Left renal pelvis (tissue), 4 donors: ENCODE measurements at places on chromosomes 4 and X.

DNA sequence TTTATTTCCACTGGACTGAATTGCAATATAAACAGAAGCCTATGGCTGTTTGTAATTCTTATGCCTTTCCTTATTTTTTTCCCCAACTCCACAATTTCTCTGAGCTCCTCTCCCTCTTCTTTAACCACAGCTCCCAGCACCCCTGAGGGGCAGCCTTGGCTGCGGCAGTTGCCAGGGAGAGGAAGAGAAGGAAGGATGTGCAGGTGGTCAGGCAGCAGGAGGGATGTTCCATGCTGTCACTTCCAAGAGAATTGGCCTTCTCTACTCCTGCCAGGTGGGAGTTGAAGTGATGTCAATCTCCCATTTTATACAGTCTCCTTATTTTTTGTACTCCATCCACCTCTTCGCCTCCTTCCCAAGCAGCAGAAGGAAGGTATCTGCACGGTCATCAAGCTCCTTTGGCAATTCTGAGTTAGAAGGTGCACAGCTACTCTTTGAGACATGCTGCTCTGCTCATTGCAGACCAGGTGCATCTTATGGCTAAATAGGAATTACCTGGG, 343.3 kb upstream of the RPS6KA3 start:
- DNase-seq = no peak

DNA sequence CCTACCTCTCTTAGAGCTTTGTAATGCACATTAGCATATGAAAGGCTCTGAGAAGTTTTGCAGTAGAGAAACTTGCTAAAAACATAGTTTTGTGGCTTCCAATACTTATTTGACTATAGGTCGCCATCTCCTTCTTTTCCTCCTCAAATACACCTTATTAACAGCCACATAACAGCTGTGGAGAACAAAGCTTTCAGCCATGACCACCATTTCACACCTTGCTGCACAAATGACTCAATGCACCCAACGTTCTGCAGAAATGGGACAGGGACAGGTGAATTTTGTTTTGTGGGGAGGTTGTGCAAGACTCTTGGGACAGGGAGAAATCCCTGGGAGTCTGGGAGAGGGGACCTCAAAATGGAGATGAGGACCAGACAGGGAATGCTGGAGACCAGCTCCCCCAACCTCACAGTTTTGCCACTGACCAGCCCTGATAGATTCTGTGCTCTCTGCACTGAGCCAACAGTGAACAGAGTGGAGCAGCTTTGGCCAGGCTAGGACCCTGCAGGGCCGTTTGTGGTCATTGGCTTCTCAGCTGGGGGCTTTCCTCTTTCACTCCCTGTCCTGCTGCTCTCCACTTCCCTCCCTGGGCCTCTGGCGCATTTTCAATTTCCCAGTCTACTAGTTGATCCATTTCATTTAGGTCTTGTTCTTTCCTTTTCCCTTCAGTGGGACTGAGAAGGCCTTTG, 16.6 kb downstream of the FRMPD3 start:
- DNase-seq = no peak

DNA sequence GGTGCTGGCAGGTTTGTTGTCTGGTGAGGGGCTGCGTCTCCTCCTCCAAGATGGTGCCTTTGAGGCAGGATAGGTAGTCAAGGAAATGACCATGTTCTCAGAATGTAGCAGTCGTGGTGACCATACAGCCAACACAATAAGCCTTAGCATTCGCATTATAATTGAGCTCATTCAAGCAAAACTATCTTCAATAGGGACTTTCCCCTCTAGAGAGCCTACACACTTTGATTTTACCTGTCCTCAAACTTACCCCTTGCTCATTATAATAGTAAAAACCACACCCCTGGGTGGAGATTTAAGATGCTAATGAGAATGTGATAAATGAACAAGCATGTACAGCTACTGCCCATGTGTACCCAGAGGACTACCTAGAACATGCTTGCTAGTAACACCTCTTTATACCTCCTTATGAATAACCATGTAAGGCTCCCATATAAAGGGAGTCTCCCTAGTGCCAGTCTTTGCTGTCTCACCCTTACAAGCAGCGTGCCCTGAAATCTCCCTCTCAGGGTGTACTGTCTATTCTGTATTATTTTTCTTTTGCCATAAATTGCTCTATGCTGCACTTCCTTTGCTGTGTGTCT, 48.2 kb downstream of the FGFBP1 start:
- no peak for DNase-seq

DNA sequence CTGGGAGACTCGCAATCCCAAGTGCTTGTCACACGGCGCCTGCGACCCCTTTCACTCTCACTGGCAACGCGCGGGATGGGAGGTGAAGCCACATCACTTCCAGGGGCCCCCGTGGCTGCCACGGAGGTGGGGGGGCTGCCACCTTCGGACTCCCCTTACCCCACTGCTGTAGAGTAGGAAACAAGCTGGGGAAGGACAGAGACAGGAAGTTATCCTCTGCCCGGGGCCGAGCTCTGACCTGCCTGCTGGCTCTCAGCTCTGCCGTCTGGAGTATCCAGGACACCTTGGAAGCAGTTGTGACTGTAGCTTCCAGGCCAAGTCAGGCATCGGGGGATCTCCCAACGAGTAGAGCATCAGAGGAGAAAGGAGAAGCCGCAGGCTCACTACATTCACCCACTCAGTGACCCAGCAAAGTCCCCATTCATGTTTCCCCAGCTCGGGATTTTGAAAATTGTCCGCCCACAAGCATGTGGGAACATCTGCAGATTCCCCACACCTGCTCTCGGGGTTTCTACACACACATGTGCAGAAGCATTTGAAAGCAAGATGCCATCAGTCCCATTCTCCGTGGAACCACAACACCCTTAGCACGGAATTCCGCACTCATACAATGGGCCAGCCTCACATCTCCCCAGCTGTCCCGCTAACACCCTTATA, 10.8 kb downstream of the PDZD4 start:
- no peak for DNase-seq

DNA sequence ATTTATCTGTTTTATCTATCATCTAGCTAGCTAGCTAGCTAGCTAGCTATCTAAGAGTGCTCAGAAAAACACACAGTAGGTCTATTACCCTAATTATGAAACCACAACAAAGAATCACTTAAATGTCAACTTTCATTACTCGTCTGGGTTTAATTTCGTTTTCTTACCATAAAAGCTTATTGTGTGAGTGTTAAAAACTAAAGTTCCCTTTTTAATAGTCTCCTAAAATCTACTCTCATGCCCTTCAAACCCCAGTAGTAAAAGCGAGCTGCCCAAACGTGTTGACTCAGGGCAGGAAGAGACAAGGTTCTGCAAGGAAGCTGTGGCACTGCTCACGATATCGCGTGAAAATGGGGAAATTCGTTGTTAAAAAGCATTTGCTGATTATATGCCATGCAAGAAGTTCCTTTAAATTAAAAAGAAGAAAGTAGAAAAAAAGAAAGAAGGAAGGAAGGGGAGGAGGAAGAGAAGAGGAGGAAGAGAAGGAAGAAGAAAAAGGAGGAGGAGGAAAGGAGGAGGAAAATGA, 595 bp downstream of the MBNL3 start:
- no peak for DNase-seq

- no peak for DNase-seq
Measured at GRCh38 chr4:123031664-123032063, 109.3 kb upstream of the NUDT6 start.

DNA sequence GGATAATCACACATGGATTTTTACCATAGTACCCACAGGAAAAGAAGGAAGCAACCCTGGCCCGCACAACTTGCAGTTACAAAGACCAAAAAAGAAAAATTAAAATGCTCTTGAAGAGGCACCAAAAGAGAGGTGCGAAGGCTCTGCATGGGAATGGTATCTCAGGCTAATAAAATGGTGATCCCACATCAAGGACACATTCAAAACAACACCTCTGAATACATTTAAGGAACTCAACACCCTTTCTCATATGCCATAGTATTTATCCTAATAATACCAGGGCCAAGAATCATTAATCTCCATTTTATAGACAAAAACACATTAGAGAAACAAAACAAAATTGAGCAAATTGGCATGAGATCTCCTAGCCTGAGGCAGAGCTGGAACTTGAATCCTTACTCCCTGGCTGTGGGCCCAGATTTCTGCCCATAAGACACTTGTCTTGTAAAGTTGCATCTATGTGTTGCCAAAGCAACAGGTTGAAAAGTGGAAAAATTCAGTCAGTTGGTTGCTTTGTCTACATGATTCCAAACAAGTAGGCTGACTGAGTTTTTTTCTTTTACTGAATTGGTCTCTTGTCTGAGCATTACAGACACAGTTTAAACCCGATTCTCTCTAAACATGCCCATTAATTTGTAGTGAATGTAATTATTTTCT, 33.5 kb downstream of the GUCY2F start:
- no peak for DNase-seq

GRCh38 chr4:138555584-138555983, 313.4 kb upstream of the SLC7A11 start:
- DNase-seq = no peak

- DNase-seq = no peak
Measured at GRCh38 chrX:45200741-45201234, at the start of gene DIPK2B. TSS of gene DIPK2B (minus strand) at chrX:45200876. CDS start at chrX:45200826, 50 bp downstream.

GRCh38 chr4:45410701-45411210, 684.4 kb upstream of the GNPDA2 start:
- DNase-seq = no peak

DNA sequence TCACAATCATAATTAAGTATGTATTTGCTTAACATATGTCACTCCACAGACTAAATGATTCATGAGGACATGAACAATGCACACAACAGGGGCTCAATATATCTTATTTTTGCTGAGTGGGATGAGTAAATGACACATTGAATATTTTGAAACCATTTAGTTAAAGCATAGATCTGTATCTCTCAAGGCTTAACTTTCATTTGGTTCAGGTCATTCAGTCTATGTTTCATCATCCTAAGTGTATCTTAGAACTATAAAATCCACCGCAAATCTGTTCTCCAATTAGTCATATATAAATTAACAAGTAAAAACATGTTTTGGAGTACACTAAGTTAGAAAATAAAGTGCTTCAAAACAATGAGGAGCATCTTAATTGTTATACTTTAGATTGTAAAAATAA, 45.8 kb downstream of the AREG start:
- no peak for DNase-seq

DNA sequence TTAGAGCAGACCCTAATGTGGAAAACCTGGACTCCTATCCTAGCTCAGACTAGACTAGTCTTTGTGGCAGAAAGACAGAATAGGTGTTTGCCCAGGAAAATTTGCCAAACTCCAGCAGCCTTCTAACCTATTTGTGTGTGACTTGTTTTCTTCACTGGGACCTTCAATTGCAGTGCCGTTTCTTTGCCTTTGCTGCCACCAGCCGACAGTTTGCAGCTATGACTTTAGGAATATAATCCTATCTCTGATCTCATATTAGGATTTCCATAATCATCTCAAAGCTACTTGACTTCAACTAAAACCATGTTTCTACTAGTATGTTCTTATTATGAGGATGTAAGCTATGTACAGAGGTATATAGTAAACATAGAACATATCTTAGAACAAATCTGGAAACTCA, 60.2 kb upstream of the PGAM4 start:
- no peak for DNase-seq

DNA sequence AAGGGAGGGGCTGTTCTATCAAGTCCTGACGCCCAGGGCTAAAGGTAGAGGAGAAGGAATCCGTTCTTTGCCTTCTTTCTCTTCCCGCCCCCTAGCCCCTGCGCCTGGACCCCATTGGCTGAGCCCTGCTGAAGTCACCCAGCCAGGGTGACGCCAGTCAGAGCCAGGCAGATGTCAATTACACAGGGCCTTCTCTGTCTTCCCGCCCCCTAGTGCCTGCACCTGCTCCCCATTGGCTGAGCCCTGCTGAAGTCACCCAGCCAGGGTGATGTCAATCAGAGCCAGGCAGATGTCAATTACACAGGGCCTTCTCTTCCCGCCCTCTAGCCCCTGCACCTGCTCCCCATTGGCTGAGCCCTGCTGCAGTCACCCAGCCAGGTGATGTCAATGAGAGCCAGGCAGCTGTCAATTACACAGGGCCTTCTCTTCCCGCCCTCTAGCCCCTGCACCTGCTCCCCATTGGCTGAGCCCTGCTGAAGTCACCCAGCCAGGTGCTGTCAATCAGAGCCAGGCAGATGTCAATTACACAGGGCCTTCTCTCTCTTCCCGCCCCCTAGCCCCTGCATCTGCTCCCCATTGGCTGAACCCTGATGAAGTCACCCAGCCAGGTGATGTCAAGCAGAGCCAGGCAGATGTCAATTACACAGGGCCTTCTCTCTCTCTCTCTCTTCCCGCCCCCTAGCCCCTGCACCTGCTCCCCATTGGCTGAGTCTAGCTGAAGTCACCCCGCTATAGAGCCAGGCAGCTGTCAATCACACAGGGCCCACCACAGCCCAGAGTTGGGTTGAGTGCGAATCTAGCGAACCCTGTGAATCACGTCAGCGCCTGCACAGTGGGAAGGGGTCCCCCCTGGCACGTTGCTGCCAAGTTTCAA, 46.4 kb downstream of the ASMT start:
- DNase-seq = no peak

DNA sequence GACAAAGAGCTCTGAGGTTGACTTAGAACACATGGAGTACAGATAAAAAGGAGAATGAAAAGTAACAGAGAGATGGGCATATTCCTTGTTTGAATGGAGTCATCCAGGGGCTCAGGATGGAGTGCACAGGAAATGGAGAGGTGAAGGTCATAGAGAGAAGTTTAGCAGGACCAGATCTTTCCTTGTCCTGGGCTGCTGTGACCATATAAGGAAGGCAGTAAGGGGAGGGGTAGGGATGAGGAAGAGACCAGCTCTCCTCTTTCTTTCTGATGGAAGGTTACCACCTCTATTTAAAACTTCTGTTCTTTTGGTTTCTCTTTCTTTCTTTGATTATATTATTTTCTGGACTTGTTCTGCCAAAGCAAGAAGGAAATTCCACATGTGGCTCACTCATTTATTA, 27.0 kb downstream of the AR start:
- no peak for DNase-seq

- no peak for DNase-seq
Measured at GRCh38 chr4:176350671-176351070, 30.9 kb downstream of the SPCS3 start.

- DNase-seq = no peak
Measured at GRCh38 chrX:120357186-120357585, 4.7 kb upstream of the ATP1B4 start.

GRCh38 chr4:71231129-71232055, 107.4 kb upstream of the SLC4A4 start:
- DNase-seq = no peak

- DNase-seq = no peak
Measured at GRCh38 chr4:8541981-8542715, 38.0 kb upstream of the GPR78 start.

- DNase-seq = no peak
Measured at GRCh38 chr4:110869862-110870572, 247.1 kb upstream of the PITX2 start.

GRCh38 chrX:138485224-138485623, 226.3 kb downstream of the FGF13 start:
- no peak for DNase-seq

DNA sequence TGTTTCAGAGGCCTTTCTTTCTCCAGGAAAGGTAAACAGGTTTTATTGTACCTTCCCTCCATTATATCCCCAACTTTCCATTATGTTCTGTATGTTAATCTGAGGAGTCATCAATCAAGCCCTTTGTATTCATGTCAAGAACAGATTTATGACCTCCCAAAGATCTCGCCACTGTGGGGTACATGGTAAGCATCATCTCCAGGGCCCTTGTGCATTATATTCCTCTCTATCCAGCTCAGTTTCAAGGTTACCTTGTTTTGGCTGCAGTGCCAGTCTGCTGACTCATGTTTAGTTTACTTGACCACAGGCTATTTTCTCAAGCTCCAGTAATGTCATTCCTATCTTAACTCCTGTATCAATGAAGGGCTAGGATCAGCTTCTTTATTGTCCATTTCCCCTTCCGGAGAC, 125.1 kb upstream of the FRMPD4 start:
- no peak for DNase-seq
